ENCODE measurements at places on chromosomes 4 and X.
A peak's percentile ranks its signal among the peaks of the same experiment; 100 is the strongest.

GRCh38 chrX:8729811-8730210 lies 2.1 kb downstream of the ANOS1 start:
- no peak for DNase-seq

DNA sequence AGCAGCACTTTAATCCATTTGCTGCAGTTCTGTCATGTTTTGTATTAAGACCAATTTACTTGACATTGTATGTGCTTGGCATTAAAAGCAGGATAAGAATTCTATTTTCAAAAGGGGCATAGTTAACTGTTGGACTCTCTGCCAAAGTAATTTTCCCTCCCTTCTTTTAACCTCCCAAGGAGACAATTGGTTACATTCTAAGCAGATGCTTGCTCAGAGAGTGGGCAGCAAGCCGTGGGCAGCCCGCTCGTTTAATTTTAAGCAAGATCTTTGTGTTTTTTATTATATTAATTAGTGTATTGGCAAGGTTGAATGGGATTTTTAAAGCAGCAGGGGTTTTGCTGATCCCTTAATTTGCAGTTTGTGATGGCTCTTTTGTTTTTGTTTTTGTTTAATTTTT lies 37.1 kb upstream of the KLHL8 start:
- DNase-seq = no peak

GRCh38 chr4:102862747-102863146 lies 6.0 kb upstream of the CISD2 start:
- DNase-seq = no peak

DNA sequence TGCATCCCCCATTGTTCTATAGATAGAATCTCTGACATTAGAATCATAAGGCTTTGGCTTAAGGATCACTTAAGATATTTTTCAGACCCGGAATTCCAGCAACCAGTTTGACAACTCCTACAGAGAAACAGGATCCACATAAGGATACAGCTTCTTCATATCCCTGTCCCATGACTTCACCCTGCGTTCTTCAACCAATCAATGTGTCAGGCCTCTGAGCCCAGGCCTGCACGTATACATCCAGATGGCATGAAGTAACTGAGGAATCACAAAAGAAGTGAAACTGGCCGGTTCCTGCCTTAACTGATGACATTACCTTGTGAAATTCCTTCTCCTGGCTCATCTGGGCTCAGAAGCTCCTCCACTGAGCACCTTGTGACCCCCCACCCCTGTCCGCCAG lies 85.1 kb downstream of the MFAP3L start:
- no peak for DNase-seq

DNA sequence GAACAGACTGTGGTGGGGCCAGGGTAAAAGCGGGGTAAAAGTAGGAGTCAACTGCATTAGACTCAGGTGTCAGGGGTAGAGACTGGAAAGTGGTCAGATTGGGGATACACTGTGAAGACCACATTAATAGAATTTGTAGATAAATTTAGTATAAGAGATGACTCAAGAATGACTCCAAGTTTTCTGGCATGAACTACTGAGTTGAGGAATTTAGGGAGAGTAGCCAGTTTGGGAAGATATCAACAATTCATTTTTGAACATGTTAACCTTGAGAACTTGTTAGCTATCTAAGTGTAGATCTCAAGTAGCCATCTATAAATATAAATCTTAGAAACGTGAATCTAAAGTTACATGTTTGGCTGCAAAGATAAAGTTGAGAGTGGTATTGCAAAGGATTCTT lies 206.9 kb upstream of the HCCS start:
- DNase-seq = no peak

- DNase-seq = no peak
Observed at GRCh38 chrX:5756616-5757015, 472.1 kb downstream of the NLGN4X start.

- DNase-seq = no peak
Observed at GRCh38 chr4:146957237-146957636, 11.6 kb upstream of the TTC29 start.

- no peak for DNase-seq
Observed at GRCh38 chr4:162403419-162403818, 239.6 kb upstream of the FSTL5 start.

DNA sequence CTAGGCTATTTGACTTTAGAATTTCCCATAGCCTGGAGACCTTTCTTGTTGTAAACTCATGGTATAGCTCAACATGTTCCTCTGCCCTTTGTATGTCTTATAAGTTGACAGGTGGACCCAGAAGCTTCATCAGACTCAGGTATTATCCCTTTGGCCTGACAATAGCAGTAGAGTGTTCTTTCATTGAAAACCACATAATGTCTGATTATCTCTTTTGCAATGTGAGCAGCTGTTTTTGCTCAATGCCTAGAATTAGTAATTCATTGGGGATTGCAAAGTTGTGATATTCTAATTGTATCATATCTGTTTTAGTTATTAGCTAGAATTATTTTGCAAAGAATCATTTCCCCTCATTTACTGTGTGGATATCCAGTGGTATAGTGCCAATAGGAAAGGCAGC lies 27.5 kb downstream of the TBC1D19 start:
- DNase-seq = no peak

DNA sequence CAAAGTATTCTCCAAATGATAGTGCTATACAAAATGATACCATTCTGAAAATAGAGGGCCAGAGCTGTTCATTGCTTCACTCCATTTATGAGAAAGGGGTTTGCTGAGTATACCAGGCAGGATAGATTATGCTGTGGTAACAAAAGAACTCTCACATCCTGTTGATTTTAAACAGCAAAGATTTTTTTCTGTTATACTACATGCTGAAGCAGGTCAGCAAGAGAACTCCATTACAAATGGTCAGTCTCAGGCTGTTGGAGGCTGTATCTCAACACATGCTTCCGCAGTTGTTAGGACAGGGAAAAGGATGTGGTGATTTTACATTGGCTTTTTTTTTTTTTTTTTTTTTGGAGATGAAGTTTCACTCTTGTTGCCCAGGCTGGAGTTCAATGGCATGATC lies 13.7 kb upstream of the KLHL5 start:
- DNase-seq = no peak

GRCh38 chr4:52202251-52202779 lies 151.2 kb downstream of the SPATA18 start:
- DNase-seq = no peak

DNA sequence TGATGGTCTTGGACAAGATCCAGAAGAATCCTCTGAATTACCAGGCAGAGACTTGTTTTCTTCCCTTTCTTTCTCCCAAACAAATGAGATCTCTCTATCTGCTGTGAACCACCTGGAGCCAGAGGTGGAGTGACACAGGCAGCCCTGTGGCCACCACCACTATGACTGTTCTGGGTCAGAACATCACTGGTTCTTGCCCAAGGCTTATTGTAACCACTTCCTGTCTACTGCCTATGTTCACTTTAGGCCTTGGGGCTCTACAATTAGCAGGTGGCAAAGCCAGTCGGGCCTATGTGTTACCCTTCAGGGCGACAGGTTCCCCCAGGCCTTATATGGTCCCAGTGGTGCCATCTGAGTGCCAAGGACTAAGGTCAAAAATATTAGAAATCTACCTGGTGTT lies 161.2 kb downstream of the GLUD2 start:
- DNase-seq = no peak

DNA sequence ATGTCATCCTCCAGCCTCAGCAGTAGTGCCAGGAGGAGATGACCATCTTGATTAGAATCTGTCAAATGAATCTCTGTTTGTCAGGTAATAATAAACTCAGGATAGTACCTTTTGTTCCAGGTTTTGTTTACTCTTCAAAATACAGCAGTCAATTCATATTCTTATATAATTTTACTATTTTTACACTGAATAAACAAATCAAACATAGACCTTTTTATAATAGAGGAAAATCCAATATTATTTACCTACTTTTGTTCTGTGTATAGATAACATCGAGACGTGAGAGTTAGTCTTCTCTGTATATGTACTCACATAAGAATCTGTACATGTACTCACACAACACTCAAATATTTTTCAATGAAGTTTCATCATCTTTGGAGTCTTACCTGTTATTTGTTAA lies 365.4 kb upstream of the EPHA5 start:
- no peak for DNase-seq

GRCh38 chr4:73844345-73844744 lies 7.9 kb downstream of the CXCL6 start:
- DNase-seq = no peak

DNA sequence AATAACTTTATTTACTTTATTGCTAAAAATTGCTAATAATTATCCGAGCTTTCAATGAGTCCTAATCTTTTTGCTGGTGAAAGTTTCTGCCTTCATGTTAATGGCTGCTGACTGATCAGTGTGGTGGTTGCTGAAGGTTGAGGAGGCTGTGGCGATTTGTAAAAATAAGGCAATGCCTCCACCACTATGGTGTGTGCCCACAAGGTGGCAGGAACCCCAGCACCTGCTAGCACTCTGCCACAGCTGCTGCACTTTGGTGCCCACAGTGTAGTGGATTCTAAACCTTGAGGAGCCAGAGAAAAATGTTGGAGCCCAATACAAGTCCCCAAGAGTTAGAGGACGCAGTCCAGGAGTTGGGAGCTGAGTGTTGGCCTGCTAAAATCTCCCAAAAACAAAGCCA lies 1237.1 kb downstream of the PCDH19 start:
- no peak for DNase-seq

DNA sequence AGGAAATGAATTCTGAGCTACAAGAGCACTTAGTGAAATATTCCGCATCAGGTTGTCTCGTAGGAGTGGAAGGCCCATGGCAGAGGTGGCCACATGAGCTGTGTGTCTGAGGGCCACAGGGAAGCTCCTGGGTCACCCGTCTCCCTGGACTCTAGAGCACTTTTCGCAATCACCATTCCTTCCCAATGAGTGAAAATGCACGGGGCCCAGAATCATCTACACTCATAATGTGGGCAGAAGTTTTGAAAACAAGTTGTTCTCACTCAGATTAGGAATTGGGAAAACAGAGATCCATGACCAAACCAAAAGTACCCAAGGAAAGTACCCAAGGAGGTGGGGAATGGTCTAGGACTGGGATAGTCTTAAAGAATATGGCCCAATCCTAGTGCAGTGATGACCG lies 94.4 kb downstream of the SCD5 start:
- no peak for DNase-seq

DNA sequence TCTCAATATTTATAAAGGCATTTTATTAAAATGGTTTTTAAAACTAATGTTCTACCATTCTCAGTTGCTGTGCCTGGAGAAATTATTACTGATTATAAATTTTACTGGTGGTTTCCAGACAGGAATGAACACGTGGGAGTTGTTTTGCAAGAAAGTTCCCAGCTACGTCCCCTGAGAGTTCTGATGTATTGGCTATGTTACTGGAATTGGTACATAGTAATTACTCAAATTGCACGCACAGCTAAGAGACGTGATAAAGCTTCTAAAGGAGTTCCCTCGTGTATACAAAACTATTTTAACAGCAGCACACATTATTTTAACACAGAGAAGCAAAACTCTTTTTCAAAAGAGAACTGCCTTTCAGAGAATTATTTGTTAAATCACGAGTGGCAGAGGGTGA lies 292.2 kb downstream of the NLGN4X start:
- DNase-seq = no peak

GRCh38 chrX:80879916-80880315 lies 70.2 kb upstream of the BRWD3 start:
- no peak for DNase-seq

GRCh38 chr4:120919358-120919757 lies 3.2 kb downstream of the PRDM5 start:
- no peak for DNase-seq

GRCh38 chr4:70630162-70630561 lies 1.6 kb downstream of the ENAM start:
- no peak for DNase-seq

DNA sequence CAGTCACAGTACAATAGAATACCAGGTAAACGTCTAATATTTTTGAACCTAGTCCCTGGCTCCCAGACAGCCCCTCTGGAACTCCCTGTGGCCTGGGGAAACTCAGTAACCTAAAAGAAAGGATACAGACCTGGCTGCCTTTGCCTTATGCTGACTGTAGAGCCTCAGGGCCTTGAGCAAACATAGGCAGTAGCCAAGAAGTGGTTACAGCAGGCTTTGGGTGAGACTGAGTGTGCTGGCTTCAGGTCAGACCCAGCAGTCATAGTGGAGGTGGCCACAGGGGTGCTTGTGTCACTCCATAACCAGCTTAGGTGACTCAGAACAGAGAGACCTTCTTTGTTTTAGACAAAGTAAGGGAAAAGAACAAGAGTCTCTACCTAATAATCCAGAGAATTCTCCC lies 141.8 kb upstream of the PRDX4 start:
- no peak for DNase-seq

DNA sequence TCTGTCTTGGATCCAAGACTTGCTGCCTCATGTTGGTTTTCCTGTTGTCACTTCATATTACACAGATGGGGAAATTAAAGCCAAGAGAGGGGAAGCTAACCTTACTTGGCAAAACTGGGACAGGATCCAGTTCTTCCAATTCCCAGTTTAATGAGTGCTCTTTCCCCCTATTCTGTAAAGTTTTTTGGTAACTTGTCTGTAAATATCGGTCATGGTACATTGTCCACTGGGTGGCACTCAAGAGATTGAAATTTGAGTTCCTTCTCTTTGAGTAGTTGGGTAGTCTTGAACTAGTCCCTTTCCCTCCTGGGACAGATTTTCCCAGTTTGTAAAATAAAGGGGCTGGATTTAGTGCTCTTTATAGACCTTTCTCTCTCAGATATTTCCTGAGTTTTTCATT lies 12.4 kb upstream of the EOLA2 start:
- peak; percentile 21 for DNase-seq

GRCh38 chr4:8301851-8302730 lies 32.5 kb downstream of the HTRA3 start:
- DNase-seq = no peak

DNA sequence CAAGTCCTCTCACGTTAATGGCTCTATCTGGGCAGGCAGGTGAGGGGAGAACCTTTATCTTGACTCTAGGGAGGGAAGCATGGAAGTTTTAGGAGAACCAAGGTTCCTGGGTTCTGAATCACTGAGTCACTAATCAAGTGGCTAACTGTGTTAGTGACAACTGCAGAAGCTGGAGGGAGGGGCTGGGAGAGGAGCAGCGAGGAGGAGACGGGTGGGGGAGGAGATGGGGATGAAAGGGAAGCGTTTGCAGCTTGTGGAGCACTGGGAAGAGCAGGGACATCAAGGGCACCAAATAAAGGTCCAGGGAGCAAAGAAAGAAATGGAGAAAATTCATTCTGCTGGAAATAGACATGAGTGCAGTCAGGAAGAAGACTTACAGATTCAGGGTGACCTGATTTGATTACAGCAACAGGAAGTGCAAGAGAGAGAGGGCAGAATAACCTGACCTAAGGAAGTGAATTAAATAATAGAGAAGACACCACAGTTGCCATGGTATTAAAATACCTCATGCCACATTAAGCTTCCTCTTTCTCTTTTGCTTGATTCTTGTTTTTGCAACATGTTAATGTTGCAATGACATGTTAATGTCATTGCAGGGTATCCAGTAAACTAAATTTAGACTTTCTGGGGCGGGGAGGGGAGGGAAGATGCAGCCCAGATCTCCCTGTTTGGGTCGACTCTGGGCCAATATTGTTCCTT lies 4.5 kb upstream of the SETD7 start:
- no peak for DNase-seq

DNA sequence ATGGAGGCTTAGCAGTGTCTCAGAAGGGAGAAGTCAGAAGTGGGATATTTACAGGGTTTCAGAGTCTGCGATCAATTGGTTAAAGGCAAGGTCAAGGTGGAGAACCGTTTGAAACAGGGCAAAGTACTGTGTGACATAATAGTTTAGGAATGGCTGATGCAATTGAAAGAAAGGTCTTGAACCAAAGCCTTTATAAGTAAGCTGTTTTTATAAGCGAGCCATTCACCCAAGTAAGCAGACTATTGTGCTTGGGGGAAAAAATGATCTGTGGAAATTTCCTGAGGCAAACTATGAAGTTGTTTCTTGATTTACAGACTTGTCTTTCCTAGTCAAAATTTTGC lies 327.3 kb downstream of the CAMK2D start:
- no peak for DNase-seq

GRCh38 chr4:173252024-173252935 lies 81.9 kb downstream of the HMGB2 start:
- DNase-seq = no peak
